Natural killer cell (primary cell): ENCODE measurements at places on chromosomes 1 and 21.
A peak's percentile ranks its signal among the peaks of the same experiment; 100 is the strongest.

GRCh38 chr1:151542710-151543129 is 2.6 kb downstream of the TUFT1 start:
- no peak for DNase-seq
- H3K4me1 ChIP-seq: peaks cover 21% of the 10 kb centered on the region
- H3K4me3 ChIP-seq: no peak overlapping the region
- H3K36me3 ChIP-seq: no peaks in the 10 kb centered on the region
- H3K27me3 ChIP-seq: peaks cover 4% of the 10 kb centered on the region

GRCh38 chr1:8845104-8846097 is 28.0 kb upstream of the RERE start:
- no peak overlapping the region for H3K4me3 ChIP-seq
- H3K36me3 ChIP-seq: no peaks in the 10 kb centered on the region

GRCh38 chr1:208254376-208254775 is 10.2 kb upstream of the PLXNA2 start:
- no peaks in the 10 kb centered on the region for H3K27me3 ChIP-seq
- no peak overlapping the region for H3K4me3 ChIP-seq
- H3K36me3 ChIP-seq: no peaks in the 10 kb centered on the region
- no peak for DNase-seq

- H3K27me3 ChIP-seq: no peaks in the 10 kb centered on the region
- peaks cover 8% of the 10 kb centered on the region for H3K4me1 ChIP-seq
- peak; percentile 82 for DNase-seq
- no peak overlapping the region for H3K4me3 ChIP-seq
- no peak overlapping the region for H3K27ac ChIP-seq
- H3K36me3 ChIP-seq: no peaks in the 10 kb centered on the region
Measured at GRCh38 chr1:114282751-114283403, 129.2 kb upstream of the SYT6 start.

GRCh38 chr1:177820213-177820612 is 149.6 kb downstream of the SEC16B start:
- H3K4me3 ChIP-seq: no peak overlapping the region
- no peaks in the 10 kb centered on the region for H3K27me3 ChIP-seq
- no peak overlapping the region for H3K27ac ChIP-seq
- DNase-seq: no peak
- no peaks in the 10 kb centered on the region for H3K4me1 ChIP-seq
- no peaks in the 10 kb centered on the region for H3K36me3 ChIP-seq

DNA sequence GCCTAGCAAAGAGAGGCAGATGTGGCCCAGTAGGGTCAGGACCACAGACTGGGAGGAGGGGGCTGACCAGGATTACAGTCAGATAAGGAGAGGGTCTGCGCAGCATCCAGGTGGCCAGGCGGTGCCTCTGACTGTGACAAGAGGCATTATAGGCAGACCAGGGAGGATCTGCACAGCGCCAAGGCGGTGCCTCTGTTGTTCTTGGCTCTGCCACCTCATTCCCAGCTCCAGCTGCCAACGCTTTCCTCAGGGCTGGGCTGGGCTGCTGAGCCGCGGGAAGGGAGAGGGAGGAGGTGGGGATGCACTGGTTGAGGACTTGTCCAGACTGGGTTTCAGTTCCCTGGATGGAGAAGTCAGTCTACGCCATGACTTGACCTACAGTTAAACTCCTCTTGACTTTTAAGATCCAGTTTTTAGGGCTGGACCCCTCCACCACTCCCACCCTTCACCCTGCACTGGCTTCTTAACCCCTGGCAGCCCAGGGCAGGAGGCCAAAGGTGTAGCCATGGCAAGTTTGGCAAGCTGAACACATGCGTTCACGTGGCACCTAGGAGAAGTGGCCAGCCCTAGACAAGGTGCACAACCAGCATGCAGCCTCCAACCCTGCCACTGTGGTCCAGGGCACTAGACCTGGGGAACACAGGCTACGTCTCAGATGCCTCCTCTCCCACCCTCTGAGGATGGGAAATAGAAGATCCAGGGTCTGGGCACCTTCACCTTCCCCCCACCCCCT is 4.5 kb upstream of the CRABP2 start:
- no peaks in the 10 kb centered on the region for H3K36me3 ChIP-seq
- H3K27me3 ChIP-seq: peaks cover 5% of the 10 kb centered on the region
- no peak overlapping the region for H3K4me3 ChIP-seq
- DNase-seq: no peak
- H3K4me1 ChIP-seq: peaks cover 22% of the 10 kb centered on the region

DNA sequence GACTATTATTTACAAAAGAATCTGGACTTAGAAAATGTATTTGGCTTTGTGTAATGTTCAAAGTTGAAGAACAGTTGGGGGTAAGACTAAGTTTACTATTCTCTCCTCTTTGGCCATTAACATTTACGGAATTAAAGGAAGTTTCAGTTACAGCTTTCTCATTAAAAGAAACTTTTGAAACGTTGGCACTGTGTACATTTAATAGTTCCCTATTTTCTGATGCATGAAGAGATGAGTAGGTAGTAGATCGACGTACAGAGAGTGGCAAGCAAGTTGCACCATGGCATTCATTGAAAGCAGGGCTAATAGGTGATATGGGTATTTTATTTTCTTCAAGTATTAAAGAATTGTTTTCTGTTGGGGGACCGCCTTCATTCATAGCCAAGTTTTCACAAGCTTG is 3.2 kb downstream of the ASPM start:
- H3K4me3 ChIP-seq: no peak overlapping the region
- no peaks in the 10 kb centered on the region for H3K36me3 ChIP-seq
- H3K27me3 ChIP-seq: no peaks in the 10 kb centered on the region
- peaks cover 7% of the 10 kb centered on the region for H3K4me1 ChIP-seq
- no peak for DNase-seq

DNA sequence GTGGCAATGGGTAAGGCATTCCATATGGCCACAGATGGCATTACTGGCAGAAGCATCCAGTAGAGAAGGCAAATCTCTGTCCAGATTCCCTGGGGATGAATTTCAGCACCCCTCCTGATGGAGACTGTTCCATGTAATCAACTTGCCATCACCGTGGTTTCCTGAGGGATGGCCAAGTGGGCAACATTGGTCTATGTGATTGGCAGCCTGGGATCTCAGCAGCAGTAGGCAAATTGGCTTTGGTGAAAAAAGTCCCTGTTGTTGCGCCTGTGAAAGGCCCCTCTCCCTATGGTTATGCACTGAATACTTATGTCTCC is 19.3 kb downstream of the DMRTB1 start:
- DNase-seq: no peak
- H3K36me3 ChIP-seq: no peaks in the 10 kb centered on the region
- no peak overlapping the region for H3K4me3 ChIP-seq
- no peaks in the 10 kb centered on the region for H3K27me3 ChIP-seq

DNA sequence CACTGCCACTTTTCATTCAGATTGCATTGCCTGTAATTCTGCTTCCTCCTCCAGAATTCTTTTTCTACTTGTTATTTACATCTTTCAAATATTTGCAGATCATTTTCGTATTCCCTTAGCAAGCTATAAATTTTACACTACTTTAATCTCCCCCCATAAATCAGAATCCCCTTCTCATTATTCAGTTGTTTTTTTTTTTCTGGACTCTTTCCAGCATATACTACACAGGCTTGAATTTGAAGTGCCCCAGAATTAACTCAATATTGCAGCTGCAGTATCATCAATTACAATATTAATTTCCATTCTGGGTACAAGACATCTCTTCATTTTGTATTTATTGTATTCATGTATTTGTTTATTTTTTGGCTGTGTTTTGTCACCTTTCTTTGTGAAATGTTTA is 1494.3 kb downstream of the AMY1C start:
- no peak overlapping the region for H3K4me3 ChIP-seq
- DNase-seq: no peak
- no peaks in the 10 kb centered on the region for H3K4me1 ChIP-seq
- H3K27ac ChIP-seq: no peak overlapping the region
- H3K36me3 ChIP-seq: no peaks in the 10 kb centered on the region

DNA sequence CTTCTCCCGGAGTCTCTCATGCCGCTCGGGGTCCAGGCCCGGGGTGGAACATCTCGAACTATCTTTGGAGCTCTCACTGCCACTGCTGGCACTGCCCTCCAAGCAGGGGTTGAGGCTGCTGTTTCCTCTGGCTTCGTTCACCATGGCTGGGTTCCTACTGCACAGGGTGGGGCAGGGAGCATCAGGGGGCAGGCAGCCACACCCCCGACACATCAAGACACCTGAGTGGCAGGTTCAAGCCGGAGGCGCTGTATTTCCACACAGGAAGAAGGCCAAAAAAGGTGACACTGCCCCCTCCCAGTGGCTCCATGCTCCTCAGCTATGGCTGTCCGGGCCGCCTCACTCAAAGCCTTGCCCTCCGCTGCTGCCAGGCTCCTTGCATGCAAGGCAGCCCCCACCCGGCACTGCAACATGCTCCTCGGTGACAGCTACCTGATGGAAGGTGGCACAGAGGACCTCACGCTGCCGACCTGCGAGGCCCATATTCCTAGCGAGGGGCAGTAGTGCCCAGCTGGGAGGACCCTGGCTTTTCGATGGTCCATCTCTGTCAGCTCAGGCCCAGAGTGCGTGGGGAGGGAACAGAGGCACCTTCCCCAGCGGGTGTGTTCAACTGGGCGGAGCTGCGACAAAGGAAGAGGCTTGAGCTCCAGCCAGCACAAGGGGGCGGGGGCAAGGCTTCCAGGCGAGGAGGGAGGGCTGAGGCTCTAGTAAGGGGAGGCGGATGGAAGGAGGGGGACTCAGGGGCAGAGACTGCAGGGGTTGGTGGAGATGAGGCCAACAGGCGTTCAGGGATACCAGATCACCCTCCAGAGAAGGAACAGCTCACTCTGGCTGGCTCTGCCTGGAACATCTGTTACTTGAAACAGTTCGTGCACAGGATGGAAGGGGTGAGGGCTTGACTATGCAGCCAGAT is 2.5 kb downstream of the MTHFR start:
- peaks cover 48% of the 10 kb centered on the region for H3K4me1 ChIP-seq
- H3K27ac ChIP-seq: peak overlapping the region; percentile 59
- peaks cover 21% of the 10 kb centered on the region for H3K36me3 ChIP-seq
- H3K27me3 ChIP-seq: no peaks in the 10 kb centered on the region

DNA sequence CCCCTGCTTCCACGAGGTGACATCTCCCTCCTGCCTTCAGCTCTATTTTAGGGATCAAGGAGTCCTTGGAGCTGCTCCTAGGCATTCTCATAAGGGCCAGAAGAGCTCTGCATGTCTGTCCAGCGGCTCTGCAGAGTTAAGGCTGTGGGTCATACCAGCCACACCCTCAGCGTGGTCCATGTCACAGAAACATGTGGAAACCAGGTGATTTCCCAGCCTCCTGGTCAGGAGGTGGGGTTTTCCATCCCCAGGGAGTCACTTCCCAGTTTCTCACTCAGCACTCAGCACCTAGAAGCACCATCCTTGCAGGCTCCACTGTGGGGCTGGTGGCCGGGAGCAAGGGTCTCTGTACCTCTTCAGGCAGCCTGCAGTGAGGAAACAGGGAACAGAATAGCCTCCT is 1.4 kb upstream of the TNFRSF1B start:
- DNase-seq: no peak
- no peak overlapping the region for H3K27ac ChIP-seq
- H3K27me3 ChIP-seq: no peaks in the 10 kb centered on the region
- no peak overlapping the region for H3K4me3 ChIP-seq

GRCh38 chr21:41953831-41954653 is at the start of gene C2CD2:
C2CD2 (minus strand) TSS chr21:41954018; CDS start chr21:41953648, 370 bp downstream.
- no peaks in the 10 kb centered on the region for H3K36me3 ChIP-seq
- peaks cover 18% of the 10 kb centered on the region for H3K4me1 ChIP-seq
- no peak within 1 kb of the TSS for H3K27ac ChIP-seq
- DNase-seq: no peak
- peaks cover 8% of the 10 kb centered on the region for H3K27me3 ChIP-seq
